ENCODE measurements at places on chromosomes 1 and 21.

GRCh38 chr1:230130172-230130944, 63.3 kb downstream of the GALNT2 start:
- no peak for DNase-seq

DNA sequence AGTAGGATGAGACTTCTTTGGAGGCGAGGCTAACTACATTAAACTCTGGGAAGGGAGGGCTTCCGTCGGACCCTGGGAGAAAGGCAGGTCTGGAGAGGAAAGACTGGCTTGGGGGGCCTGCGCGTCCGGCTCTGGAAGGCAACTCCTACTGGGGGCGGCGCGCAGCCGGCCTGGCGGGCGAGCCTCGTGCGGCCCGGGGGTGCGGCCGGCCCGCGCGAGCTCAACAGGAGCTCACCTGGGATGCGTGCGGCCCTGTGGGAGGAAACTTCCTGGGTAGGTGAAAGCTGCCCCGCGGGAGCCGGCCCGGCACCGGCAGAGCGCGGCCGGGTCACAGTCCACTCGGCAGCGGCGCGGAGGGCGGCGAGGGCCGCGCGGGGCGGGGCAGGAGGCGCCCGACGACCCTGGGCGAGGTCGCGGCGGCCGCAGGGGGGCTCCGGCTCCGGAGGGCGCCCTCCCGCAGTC, 449 bp downstream of the EPS15 start:
- DNase-seq: peak; percentile 31

DNA sequence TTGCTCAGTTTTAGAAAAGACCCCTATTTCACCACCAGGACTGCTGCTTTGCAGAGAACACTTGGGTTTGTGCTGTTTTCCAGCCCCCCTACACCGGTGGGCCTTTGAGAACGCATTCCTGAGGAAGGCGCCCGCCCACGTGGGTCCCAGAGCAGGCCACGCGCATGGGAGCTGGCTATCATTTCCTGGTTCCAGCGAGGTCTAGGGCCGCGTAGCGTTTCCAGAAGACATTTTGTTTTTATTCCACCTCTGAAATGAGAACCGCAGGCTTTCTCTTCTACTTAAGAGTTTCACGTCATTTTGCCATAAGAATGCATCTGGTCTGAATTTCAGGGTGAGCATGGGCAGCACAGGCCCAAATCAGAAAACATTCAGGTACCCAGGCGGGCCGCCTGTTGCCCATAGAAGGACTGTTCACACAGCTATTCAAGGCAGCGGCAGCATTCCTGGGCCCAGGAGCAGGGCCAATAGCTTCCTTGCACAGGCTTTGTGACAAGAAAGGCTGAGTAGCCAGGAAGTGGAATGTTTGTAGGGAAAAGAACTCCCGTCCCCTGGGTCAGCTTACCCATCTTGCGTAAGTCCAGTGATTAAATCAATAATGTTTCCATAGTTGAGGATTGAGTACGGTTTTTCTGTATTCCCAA, 1.4 kb upstream of the KLHL21 start:
- DNase-seq: no peak

DNA sequence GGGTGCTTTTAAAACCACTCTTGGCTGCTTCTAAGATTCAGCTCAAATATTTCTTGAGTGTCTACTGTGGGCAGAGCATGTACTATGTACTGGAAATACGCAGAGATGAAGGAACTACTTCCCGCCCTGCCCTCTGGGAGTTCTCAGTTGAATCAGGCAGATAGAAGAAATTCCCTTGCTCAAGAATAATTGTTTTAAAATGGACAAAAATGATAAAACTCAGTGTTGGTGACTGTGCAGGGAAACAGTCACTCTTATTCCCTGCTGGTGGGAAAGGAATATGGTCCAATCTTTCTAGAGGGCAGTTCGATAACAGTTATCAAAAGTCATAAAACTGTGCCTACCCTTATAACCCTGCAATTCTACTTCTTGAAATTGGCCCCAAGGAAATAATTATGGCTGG, 16.9 kb upstream of the GRHL3 start:
- no peak for DNase-seq

DNA sequence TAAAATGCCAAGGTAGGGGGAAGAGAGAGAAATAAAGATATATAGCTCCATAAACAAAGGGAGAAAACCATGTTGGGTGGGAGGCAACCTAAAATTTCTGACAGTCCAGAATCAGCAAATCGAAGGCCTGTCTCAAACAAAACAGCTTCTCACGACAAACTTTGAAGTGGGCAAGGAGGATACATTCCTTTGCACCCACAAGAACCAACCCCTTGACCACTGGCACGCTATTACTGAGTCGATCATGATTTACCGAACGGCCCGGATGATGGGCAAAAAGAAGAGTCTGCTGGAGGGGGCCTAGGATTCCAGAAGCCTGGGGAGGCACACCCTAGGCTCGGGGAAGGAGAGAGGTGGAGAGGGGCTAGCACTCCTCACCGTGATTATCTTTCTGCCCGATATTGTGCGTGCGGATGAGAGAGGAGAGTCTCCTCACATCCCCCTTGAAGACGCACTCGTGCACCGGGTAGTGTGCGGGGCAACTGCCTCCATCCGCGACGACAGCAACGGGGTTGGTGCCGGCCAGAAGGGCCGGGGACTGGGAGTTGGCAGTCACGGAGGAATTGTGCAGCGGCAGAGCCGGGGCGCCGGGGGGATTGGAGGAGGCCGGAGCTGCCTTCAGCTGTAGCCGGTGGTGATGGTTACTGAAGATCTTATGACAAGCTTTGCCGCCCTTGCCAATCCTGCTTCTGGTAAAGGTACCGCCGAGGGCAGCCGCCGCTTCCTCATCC, 756 bp downstream of the ANKRD13C start:
- no peak for DNase-seq

DNA sequence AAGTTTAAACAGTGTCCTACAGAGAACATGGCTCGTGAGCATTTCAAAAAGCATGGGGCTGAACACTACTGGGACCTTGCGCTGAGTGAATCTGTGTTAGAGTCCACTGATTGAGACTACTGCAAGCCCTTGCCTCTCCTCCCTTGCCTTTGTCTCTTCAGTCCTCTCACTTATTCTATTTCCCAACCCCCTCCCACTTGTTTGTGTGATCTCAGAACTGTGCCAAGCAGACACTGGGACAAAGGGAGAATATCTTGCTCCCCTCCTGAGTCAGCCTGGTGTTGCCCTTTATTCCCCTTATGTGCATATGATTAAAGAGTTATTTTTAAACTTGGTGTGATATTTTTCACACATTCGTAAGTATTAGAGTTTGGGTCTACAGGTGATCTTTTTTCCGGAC, 11.1 kb upstream of the RPRD2 start:
- no peak for DNase-seq

DNA sequence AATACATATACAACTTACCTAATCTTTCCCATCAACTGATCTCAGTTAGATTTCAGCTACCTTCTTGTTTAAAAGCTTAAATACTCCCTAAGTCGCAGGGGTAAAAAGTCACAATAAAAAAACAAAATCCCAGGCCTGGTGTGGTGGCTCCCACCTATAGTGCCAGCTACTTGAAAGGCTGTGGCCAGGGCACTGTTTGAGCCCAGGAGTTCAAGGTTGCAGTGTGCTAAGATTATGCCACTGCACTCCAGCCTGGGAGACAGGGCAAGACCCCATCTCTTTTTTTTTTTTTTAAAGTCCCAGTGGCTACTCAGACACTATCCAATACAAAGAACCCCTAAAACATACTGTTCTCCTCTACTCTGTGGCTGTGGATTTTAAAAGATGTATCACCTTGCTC, 228.3 kb downstream of the DENND1B start:
- no peak for DNase-seq
